ENCODE measurements at places on chromosomes 13 and 19.

DNA sequence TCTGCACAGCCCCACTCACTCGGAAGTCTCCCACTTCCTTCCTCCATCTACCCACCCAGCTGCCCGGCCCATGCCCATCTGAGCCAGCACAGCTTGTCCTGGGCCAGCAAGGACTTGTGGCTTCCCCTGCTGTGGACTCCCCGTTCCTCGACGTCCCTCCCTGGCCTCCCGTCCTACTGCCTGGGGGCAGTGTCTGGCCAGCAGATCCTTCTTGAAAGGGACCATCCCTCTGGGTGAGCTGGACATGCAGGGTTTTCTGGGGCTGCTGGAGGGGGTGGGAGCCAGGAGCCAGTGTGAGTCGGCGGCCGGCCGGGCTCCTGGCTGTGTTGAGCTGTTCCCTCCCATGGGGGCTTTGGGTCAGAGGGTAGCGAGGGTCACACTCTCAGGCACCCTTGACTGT is 26.7 kb downstream of the CRTC1 start:
- no peak for DNase-seq

- no peak for DNase-seq
Observed at GRCh38 chr13:113990321-113990837, 16.5 kb upstream of the C13orf46 start.

GRCh38 chr19:57231686-57232085 is 863 bp downstream of the AURKC start:
- no peak for DNase-seq

- DNase-seq = no peak
Observed at GRCh38 chr13:37100731-37101130, 4.7 kb downstream of the CSNK1A1L start.

GRCh38 chr13:33678084-33678483 is 139.9 kb upstream of the RFC3 start:
- DNase-seq = no peak

GRCh38 chr19:17947815-17948513 is 15.1 kb downstream of the CCDC124 start:
- peak; percentile 91 for DNase-seq

DNA sequence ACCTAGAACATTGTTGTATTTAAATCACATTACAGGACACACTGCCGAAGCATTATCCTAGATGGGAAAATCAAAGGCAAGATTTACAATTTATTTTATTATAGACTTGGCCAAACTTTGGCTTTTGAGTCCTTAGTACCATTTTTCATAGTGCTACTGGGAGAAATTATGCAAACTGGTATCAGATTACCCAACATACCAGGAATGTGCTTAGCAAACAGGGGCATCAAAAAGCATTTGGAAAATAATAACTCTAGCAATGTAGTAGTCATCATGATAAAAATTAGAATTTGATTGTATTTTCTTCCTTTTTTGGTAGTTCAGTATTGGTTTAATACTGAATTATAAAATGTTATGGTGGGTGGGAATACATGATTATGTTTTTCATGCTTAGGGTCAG is 34.0 kb downstream of the GPC6 start:
- DNase-seq = no peak

DNA sequence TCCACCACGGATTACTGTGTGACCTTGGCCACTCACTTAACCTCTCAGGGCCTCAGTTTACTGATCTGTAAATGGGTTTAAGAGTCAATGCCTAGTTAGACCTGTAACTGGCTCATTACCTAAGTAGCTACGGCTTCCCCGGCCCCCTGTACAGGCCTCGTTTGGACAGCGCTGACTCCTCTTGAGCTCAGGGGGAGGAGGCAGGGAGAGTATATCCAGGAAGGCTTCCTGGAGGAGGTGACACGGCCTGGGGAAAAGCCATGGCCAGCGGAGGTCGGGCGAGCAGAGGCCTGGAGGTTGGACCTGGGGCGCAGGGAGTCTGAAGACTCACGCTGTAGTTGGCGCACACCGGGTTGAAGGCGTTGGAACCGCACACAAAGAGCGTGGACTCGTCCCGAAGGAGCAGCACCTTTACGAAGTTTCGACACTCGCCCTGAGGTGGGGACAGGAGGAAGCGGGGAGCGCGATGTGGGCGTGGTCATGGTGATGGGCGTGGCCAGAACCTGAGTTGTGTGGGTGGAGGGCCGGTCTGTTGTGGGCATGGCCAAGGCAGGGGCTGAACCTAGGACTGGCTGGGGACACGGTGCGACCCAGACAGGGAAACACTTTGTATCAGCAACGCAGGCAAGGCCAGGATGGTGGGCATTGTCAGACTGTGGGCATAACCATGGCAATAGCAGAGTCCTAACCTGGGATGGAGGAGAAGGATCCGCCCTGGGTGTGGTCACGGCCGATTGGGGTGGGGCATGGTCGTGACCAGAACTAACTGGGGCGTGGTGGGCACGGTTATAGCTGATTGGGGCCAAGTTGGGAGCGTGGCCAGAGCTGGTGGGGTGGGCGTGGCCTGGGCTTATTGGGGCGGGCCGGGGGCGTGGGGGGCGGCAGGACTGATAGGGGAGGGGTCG is 3.6 kb downstream of the SEMA6B start:
- peak; percentile 44 for DNase-seq

DNA sequence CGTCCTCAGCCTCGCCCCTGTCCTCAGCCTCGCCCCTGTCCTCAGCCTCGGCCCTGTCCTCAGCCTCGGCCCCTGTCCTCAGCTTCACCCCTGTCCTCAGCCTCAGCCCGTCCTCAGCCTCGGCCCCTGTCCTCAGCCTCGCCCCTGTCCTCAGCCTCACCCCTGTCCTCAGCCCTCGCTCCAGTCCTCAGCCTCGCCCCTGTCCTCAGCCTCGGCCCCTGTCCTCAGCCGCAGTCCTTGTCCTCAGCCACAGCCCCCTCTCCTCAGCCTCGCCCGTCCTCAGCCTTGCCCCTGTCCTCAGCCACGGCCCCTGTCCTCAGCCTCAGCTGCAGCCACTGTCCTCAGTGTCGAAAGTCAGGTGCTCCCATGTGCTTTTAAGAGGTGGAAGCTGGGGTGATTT is 10.5 kb downstream of the C13orf46 start:
- no peak for DNase-seq

GRCh38 chr13:110073982-110074381 is 233.0 kb downstream of the COL4A1 start:
- no peak for DNase-seq

- peak; percentile 97 for DNase-seq
Observed at GRCh38 chr19:31214086-31214485, 135.2 kb downstream of the TSHZ3 start.

GRCh38 chr19:2575734-2576481 is 100.0 kb downstream of the GADD45B start:
- DNase-seq = no peak

DNA sequence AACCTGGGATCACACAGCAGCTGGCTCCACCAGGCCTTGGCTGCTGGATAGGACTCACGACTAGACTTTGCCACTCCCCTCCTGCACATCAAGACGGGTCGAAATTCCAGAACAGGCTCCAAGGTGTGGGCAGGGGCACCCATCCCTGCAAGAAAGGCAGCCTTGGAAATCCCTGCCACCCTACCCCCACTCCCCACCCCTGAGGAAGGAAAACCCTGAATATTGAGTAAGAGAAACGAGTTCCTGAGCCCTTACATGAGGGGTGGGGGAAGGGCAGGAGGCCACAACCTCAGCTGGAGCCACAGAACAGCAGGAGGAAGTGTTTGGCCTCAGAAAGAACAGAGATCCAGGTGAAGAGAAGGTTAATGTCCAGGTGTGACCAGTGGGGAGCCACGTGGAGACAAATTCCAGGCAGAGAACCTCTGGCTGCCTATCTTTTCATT is 20.1 kb downstream of the DEDD2 start:
- no peak for DNase-seq

DNA sequence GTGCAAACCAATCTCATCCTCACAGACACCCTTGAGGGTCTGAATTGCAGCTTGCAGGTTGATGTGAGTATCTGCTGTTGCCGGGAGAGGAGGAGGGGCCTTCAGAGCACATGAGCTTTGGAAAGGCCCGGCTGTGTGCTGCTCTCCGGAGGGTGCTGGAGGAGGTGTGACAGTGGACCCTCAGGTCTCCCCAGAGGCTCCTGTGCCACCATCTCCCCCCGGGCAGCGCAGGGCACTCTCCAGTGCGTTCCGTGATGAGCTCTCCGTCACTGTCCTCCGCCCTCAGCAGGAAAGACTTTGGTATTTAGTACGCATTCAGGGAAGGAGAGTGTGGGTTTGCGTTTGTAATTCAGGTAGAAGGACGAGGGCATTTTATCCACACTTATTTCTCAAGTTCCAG is 20.0 kb downstream of the LAMP1 start:
- no peak for DNase-seq

DNA sequence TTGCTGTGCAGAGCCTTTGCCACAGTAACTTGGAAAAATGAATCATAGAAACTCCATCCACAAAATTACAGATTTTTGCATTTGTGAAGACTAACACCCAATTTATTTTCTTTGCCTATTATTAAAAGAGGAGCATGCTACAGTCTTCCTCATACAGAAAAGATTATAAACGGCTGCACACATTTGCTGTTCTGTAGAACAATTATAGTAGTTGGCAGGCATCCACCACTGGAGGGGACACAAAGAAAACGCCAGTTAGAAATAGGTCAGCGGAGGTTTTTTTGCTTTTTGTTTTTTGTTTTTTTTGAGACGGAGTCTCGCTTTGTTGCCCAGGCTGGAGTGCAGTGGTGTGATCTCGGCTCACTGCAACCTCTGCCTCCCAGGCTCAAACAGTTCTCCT is 51.6 kb downstream of the SACS start:
- DNase-seq = no peak

- no peak for DNase-seq
Observed at GRCh38 chr19:17972230-17972629, 5.3 kb downstream of the KCNN1 start.

DNA sequence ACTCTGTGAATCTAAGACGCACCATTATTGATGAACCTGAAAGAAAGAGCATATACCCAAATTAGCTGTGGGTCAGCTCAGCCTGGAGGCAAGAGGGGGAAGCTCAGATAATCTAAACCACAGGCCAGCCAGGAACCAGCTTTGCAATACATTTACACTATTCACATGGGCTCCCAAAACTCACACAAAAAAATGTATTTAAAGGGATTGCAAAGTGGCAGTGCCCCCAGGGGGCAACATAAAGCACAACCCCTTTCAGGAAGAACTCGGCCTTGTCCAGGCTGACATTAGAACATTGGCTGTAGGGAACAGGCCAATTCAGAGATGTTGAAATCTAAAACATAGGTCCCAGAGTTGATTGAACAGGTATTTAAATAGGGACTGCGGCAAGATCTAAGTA is 3.2 kb upstream of the PROZ start:
- DNase-seq = no peak

DNA sequence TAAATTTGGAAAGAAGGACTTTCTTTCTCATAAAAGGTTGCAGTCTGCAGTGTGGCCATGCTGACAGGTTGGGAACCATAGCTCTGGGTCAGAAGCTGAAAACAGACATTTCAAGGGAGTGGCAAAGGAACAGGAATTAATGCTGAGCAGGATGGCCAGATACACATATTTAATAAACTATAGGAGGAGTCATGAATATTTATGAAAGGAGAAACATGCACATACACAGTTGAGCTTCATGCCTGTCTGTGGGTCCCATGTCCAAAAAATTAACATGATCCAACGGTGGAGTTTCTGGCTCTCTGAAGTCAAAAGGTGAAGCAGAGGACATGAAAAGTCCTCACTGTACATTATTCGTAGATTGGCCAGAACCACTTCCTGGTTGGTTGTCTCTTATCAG is 2556.0 kb downstream of the PCDH9 start:
- no peak for DNase-seq

DNA sequence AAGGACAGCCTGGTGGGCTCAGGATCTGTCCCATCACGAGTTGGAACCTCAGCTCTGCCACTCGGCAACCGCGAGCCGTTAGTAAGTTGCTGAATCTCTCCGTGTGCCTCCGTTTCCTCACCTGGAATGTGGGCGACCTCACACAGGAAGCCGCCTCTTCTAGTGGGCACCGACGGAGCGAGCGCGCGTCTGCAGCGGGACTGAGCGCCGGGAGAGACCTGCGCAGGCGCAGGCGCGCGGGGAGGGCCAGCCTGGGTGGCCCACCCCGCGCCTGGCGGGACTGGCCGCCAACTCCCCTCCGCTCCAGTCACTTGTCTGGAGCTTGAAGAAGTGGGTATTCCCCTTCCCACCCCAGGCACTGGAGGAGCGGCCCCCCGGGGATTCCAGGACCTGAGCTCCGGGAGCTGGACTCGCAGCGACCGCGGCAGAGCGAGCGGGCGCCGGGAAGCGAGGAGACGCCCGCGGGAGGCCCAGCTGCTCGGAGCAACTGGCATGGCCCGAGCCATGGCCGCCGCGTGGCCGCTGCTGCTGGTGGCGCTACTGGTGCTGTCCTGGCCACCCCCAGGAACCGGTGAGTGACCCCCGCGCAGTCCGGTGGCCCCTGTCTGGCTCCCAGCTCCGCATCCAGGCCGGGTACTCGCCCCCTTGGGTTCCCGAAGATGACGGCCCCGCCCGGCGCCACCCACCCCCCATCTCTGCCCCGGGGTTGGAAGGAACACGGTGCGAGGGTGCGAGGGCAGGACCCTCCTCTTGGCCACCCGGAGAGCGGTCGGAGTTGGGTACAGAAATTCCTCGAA is at the start of gene PVR:
Gene PVR (plus strand): TSS at position 306 of the 797 bp plus-strand sequence. CDS start 187 bp downstream, at position 493.
- DNase-seq = peak; percentile 83

DNA sequence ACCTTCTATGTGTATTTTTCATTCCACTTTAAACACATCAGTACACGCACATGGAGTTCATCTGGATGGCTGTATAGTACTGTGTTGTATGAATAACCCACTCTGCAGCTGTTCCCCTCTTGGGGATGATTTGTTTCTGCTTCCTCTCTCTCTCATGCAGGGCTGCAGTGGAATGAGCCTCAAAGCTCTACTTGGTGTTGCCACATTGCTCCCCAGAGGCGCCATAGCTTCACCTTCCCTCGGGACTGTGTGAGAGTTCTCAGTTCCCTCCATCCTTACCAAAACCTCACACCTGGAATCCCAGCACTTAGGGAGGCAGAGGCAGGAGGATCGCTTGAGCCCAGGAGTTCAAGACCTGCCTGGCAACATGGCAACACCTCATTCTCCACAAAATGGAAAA is 28.4 kb upstream of the GPR183 start:
- DNase-seq = no peak

All from SW480 (cell line).